Activated CD4-positive, alpha-beta memory T cell treated with anti-CD3 and anti-CD28 coated beads, Interleukin-2, amount 10 ng/mL, durations not matched to agents 7 days and 5 days (primary cell): ENCODE measurements at places on chromosomes 3 and 15. TPM values are rescaled to one million over a fixed set of nuclear protein-coding genes. Genes with fewer than 3 reads are reported as not detected.
A peak's percentile ranks its signal among the peaks of the same experiment; 100 is the strongest.

DNA sequence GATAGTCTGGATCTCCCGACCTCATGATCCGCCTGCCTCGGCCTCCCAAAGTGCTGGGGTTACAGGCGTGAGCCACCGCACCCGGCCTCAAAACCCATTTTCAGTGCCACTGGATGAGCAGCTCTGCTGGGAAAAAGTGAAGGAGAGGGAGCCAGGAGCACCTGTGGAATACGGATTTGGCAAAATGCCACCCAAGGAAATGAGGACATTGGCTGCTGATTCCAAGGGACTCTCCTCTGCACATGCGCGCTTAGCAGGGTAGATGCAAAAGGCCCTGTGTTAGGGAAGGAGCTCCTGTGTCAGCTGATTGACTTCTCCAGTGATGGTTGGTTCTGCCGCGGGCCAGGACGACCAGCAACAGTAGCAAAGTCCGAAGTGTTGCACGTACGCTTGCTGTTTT lies 43.4 kb upstream of the IGF1R start:
- H3K27me3 ChIP-seq, result peaks cover 9% of the 10 kb centered on the region
- no peak overlapping the region for H3K27ac ChIP-seq

- H3K27me3 ChIP-seq, result no peaks in the 10 kb centered on the region
- peaks cover 24% of the 10 kb centered on the region for H3K4me1 ChIP-seq
- peak overlapping the region; percentile 61 for H3K27ac ChIP-seq
- peak overlapping the region; percentile 80 for H3K4me3 ChIP-seq
These were observed 486 bp downstream of the CDIN1 start for GRCh38 chr15:36579792-36580431.

DNA sequence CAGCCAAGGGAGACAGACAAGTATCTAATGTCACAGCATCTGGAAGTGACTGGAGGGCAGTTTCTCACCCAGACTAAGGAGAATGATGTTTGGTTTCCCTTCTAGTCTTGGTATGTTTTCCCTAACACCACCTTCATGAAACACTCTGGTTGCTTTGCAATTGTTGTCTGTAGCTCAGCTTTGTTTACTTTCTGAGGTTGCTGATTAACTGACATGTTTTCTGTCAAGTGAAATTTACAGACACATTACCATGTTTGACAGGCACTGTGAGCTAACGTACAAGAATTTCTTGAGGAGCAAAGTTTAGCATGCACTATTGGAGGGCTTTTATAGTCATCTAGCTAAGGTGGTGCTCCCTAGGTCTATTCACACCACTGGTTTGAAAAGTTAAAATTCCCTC lies 131.6 kb upstream of the NECTIN3 start:
- H3K36me3 ChIP-seq, result no peaks in the 10 kb centered on the region
- peaks cover 4% of the 10 kb centered on the region for H3K4me1 ChIP-seq
- no peaks in the 10 kb centered on the region for H3K27me3 ChIP-seq
- no peak overlapping the region for H3K4me3 ChIP-seq

DNA sequence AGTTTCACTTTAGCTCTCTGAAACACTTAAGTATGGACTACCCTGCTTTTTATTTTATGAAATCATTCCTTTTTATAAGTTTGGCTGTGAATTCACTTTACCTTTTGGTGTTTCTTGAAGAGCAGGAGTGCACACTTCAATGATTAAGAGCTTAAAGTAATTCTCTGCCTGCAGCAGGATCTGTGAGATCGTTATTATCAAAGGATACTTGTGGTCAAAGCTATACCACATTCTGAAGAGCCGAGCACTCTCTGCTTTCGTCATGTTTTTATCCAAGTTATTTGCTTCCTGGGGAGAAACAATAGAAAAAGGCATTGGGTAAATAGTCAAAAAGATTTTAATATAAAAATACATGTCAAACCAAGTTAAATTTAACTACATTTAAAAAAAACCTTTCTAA lies 243.7 kb downstream of the CHST2 start:
- peaks cover 17% of the 10 kb centered on the region for H3K4me1 ChIP-seq
- H3K36me3 ChIP-seq, result peaks cover 4% of the 10 kb centered on the region
- H3K27ac ChIP-seq, result no peak overlapping the region
- no peak for DNase-seq
- H3K27me3 ChIP-seq, result no peaks in the 10 kb centered on the region
- no peak overlapping the region for H3K4me3 ChIP-seq

DNA sequence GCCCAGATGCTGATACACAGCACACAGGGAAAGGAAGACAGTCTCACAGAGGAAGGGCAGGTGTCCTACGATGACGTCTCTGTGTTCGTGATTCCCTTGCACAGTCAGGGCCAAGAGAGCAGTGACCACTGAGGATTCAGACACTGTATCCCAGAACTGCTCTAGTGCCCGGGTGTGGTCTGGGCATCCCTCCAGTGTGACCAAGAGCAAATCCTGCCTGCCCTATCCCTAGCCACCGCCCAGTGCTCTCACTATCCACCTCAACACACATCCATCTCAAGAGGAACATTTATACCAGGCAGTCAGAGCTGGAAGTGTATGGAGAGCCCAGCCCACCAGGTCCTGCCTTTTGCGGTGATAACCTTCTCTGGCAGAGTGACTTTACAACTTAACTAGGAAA lies 4.1 kb downstream of the PPM1M start:
- H3K4me1 ChIP-seq, result peaks cover 74% of the 10 kb centered on the region
- H3K27me3 ChIP-seq, result no peaks in the 10 kb centered on the region
- H3K36me3 ChIP-seq, result peaks cover 81% of the 10 kb centered on the region
- H3K4me3 ChIP-seq, result peak overlapping the region; percentile 21
- peak overlapping the region; percentile 91 for H3K27ac ChIP-seq
- DNase-seq, result no peak

DNA sequence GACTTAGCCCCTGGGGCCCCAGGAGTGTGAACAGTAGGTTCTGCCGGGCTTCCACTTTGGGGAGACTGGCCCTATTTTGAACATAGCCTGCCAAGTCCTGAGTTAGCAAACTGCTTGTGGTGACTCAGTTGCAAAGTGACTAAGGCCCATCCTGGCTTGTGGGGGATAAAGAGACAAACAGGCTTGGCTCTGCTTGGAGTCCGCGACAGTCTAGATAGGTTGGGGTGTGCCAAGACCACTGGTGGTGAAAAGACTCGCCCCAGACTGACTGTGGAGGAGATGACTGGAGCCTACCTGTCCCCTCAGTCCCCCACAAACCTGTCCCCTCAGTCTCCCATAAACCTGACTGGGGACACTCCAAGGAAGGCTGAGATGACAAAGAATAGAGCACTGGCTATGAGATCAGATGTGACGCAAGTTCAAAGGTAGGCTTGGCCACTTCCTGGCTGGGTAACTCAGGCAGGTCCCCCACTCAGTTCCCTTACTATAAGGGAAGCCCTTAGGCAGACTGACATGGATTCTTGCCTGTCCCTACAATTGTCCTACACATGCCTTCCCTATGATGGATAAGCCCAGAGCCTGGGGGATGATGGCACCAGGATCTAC lies 4.3 kb downstream of the DNASE1L3 start:
- DNase-seq, result peak; percentile 28
- H3K27ac ChIP-seq, result no peak overlapping the region
- peaks cover 33% of the 10 kb centered on the region for H3K27me3 ChIP-seq

- no peaks in the 10 kb centered on the region for H3K27me3 ChIP-seq
- H3K4me1 ChIP-seq, result peaks cover 2% of the 10 kb centered on the region
- peaks cover 20% of the 10 kb centered on the region for H3K36me3 ChIP-seq
- no peak for DNase-seq
These were observed 8.0 kb upstream of the CCDC13 start for GRCh38 chr3:42780892-42781700.

GRCh38 chr15:42891569-42891968 lies 29.0 kb downstream of the TTBK2 start:
- H3K27me3 ChIP-seq, result no peaks in the 10 kb centered on the region
- H3K36me3 ChIP-seq, result peaks cover 6% of the 10 kb centered on the region
- no peaks in the 10 kb centered on the region for H3K4me1 ChIP-seq
- H3K27ac ChIP-seq, result no peak overlapping the region
- no peak overlapping the region for H3K4me3 ChIP-seq

DNA sequence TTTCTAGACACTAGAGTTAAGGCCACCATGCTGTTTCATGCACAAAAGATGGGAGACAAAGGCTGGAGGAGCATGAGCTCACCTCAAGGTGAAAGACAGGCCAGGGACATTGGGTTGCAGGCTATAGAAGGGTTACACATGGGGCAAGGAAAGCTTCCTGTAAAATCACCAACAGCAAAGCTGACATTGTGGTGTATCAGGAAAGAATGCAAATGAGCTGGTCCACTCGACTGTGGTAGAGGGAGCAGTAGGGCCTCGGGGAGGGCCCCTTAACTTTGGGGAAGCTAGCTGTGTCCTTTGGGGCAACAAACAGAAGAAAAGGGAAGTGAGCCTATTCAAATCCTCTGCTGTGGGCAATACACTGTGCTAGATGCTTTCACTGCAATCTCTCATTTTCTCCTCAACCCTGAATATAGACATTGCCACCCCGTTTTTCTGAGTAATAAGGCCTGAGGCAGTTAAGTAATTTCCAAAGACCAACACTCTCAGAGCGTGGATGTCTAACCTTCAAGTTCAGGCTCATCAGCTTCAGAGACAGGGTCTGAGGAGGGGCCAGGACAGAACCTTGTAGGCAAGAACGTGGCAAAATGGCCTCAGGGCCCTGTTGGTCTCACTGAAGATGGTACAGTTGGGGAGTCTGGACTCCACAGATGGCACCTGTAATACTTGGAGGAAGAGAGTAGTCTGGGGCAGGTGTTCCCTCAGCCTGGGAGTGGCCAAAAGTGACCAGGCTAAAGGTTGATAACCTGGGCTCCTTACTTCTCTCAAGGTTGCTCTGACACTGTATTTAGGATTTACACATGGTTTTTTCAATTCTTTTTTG lies 24.1 kb downstream of the CX3CR1 start:
- H3K4me1 ChIP-seq, result peaks cover 48% of the 10 kb centered on the region
- H3K27me3 ChIP-seq, result peaks cover 20% of the 10 kb centered on the region
- H3K27ac ChIP-seq, result no peak overlapping the region
- no peaks in the 10 kb centered on the region for H3K36me3 ChIP-seq

DNA sequence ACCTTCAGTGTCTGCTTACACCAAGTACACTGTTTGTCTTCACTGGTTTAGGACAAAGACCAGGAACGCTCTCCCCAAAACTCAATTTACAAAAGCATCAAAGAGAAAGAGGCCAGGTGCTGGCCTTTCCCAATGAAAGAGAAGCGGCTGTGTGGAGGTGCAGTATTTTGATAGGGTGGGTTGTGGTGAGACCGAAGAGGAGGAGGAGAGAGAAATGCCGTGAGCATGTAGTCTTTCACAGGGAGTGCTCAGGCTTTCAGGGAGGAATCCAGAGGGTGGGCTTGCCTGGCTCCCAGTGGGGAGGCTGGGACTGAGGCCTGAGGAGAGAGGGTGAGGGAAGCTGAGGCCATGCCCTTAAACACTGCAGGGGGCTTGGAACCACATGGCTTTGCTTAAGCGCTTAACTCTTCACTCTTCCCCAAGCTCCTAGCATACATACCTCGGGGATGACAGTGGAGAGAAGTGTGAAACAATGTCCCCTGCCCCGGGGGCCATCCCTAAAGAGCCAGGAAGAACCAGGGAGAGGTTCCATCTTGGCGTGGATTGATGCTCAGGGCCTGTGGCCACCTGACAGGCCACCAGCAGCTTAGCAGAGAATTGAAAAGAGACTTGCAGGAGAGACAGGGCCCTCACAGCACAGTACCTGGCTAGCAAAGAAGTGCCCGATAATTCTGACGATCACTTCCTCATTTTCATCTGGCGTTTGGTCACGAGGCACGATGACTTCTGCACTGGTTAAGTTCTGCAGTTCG lies 60.5 kb downstream of the SENP2 start:
- no peak overlapping the region for H3K27ac ChIP-seq
- H3K4me1 ChIP-seq, result no peaks in the 10 kb centered on the region
- no peak overlapping the region for H3K4me3 ChIP-seq
- peaks cover 7% of the 10 kb centered on the region for H3K27me3 ChIP-seq
- H3K36me3 ChIP-seq, result no peaks in the 10 kb centered on the region

The PAQR9 gene
- total RNA-seq, result not detected

The VWA5B2 gene
- total RNA-seq, result not detected

The TMEM207 gene
- total RNA-seq, result not detected

The ZNF717 gene
- total RNA-seq, result 10.2 TPM

The OSBPL10 gene
- 1.7 TPM for total RNA-seq

The LMAN1L gene
- total RNA-seq, result 0.48 TPM
